ENCODE measurements at places on chromosomes 16 and 17. TPM values are rescaled to one million over a fixed set of nuclear protein-coding genes. Genes with fewer than 3 reads are reported as not detected.

GRCh38 chr16:426115-426905 lies 861 bp downstream of the RAB11FIP3 start:
- no peak for DNase-seq

- no peak for DNase-seq
These were observed 9.9 kb downstream of the KRTAP9-1 start for GRCh38 chr17:41199421-41200078.

- no peak for DNase-seq
These were observed 30.8 kb upstream of the ABCA5 start for GRCh38 chr17:69357701-69358100.

UTS2R gene
- total RNA-seq, result not detected

GRCh38 chr16:10231563-10231962 lies 49.3 kb upstream of the GRIN2A start:
- DNase-seq, result no peak

RNU2-1 gene
- not detected for total RNA-seq

DNA sequence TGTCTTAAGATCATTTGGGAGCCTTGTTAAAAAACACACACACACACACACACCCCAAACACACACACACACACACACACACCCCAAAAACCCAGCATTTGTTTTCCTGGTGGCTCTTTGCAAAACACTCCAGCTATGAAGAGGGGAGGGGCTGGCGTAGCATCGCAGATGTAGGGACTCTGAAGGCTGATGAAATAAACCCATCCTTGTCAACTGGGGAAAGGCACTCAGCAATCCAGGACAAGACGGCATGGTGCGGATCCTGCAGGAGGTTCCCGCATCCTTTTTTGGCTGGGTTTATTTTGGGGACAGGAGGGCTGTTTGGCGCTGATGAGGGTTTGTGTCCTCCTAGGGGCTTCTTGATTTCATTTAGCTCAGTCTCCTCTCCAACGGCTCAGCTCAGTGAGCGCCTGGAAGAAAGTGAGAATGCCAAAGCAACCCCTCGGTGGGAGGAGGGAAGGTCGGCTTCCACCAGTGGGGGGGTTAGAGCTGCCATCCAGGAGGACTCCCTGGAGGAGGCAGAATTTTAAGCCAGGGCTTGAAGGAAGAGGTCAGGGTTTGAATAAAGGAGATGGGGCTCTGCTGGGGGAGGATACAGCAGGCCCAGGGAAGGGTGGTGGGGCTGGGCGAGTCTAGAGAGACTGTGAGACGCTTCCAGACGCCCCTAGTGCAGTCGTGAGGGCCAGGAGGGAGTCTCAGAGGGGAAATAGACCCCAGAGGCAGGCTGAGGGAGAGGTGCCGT lies 12.4 kb upstream of the GSE1 start:
- no peak for DNase-seq

- DNase-seq, result no peak
These were observed 44.5 kb upstream of the ABR start for GRCh38 chr17:1224330-1224729.

GRCh38 chr17:40028595-40028994 lies 13.4 kb downstream of the CSF3 start:
- DNase-seq, result no peak

- DNase-seq, result no peak
These were observed 379.2 kb upstream of the ZFHX3 start for GRCh38 chr16:73427164-73427563.

TSR1 gene
- 26.0 TPM for total RNA-seq

DNA sequence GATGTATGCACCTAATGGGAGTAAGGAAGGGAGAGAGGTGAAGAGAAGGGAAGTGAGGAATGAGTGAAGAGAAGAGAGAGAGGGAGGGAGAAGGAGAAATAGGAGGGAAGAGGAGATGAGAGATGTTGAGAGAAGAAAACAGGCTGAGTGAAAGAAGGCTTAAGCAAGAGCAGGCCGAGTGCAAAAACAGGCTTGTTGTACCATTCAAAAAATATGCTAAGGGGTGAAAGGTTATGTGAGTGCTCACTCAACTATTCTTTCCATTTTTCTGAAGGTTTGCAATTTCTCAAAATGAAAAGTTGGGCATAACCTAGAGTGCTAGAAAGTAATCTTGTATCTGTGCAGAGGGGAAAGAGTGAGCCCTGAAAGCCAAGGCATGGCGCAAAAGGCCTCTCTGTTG lies 22.9 kb downstream of the RPGRIP1L start:
- no peak for DNase-seq

DNA sequence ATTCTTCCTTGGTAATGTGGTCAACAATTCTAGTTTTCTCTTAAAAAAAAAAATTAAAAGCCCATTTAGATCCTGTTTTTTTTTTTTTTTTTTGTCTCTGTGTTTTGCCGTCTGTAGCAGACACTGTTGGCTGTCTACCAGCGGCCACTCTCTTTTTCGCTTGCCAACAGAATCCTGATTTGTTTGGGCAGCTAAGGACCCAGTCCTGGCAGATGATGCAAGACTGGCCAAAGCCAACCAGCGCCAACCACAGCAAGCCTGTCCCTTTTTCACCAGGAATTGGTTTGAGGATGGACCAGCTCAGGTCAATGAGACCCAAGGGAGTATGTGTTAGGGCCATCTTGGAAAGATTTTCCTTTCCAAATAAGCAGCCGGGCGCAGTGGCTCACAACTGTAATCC lies 28.2 kb downstream of the ST3GAL2 start:
- DNase-seq, result peak; percentile 91

DNA sequence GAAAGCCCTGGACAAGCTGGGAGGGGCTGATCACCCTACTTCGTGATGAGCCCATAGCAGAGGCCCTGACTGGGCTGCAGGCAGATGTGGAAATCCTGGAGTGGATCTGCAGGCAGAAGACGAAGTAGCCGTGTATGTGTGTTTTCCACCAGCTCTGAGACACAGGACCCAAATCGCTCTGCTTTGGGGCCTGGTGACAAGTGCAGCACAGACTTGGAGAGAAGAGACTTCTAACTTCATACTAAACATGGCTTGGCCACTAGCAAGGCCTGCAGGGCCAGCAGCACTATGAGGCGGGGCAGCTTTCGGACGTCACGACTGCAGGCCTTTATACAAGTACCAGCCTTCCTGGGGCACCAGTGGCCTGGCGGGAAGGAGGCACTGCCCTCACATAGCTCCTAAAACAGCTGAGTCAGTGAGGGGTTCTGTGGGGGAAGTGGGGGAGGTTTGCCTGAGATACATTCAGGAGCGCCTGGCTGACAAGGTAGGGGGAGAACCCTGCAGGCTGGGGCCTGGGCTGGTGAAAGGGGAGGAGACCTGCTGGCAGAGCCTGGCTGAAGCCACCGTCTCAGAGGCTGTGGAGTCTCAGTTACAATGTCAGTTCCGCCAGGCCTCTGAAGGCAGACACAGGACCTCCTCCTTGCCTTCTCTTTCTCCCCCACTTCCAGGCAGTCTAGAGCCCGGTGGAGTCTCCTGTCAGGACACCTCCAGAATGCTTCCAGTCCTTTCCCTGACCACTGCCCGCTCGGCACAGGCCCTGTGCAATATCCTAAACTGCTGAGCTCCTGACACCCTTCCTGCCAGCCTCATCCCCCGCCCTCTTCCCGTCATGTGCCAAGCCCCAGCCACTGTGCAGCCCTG lies 73.4 kb downstream of the WSB1 start:
- DNase-seq, result no peak

- DNase-seq, result no peak
These were observed 141.2 kb downstream of the WWOX start for GRCh38 chr16:78240459-78241222.

DNA sequence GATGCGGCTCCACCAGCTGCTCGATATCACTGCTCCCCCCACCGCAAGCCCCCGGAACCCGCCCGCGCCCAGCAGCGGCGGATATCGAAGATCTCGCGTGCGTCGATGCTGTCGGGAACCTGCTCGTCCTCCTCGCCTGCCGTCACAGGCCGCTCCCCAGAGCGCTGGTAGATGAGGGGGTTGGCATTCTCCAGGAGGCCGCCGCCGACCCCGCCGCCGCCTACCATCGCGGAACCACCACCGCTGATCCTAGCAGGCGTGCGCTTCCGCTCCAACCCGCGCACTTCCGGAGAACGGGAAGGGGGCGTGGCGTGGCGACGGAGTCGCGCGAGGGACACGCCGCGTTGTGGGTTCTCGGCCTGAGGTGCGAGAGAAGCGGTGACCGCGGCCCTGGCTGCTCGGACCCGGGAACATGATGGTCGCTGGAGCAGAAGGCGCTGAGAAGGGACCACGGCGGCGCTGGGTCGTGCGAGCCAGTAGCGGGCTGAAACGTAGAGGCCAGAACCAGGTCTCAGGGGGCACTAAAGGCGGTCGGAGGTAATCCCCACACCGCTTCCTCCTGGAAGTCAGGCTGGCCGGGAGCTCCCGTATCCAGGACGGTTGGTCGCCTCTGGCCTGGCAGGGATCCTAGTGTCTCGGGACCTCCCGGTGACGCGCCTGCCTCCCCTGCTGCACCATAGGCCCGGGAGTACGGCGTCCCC lies at the start of gene CIAO2B:
TSS of gene CIAO2B (minus strand) at position 265 of the 701 bp plus-strand sequence. CDS start at position 227, 38 bp downstream.
- peak; percentile 91 for DNase-seq

HASPIN gene
- 2.6 TPM for total RNA-seq

GRCh38 chr16:82070656-82071369 lies 35.8 kb downstream of the HSD17B2 start:
- DNase-seq, result no peak

DNA sequence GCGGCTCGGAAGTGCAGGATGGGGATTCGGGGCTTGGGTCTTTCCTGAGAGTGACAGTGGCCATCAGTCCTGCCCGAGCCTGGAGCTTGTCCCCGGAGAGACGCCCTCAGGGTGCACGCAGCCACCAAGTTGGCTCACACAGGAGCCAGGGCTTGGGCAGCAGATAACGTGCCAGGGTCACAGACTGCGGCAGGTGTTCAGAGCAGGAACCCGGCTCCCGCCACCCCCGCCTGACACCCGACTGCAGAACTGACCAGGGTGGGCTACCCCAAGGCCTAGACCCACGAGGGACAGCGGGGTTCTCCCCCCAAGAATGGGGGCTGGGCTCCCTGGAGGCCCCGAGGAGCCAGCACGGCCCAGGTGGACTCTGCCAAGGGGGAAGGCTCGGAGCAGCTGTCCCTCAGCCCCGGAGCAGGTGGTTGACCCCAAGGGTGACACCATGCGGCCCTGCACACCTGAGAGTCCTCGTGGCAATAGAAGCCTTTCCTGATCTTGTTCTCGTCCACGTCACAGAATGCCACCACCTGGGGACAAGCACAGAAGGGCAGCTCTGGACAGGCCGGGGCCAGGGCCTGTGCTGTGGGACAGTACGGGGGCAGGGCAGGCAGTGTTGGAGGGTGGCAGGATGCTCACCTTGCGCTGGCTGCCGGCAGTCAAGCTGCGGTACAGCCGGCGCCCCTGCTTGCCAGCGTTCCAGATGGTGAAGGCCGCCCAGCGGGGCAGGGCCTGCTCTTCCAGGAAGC lies 117.1 kb upstream of the ZNF750 start:
- peak; percentile 34 for DNase-seq

DNA sequence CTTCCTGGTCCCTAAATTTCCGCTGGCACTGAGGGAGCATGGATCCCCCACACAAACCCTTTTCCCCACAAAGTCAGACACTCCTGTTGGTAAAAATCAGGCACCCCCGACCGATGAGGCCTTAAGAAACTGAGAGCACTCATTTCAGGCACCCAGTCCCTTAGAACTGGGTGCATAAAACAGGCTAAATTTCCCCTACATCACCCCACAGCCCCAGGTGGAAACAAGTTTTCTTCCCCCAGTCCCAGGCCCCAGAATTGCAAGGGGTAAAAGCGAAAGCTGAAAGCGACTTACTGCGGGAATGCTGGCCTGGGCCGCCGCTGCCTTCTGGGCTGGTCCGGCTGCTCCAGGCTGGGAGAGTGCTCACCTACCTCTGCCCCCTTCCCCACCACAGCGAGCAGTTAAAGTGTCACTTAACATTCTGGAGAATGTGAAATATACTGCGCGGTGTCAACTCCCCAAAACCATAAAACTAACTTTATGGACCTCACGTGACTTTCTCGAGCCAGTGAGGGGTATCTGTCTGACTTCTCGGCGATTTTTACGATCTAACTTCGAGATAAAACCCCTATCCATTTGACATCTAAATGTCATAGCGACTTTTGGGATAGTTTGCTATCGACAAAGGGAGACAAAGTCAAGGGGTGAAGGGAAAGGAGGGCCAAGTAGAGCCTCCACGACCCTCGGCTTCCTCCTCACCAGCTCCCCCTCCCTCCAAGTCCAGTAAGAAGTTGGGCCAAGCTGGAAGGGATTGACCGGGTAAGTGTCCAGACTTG lies at the start of gene HOXB3:
TSS of gene HOXB3 (minus strand) at position 411 of the 776 bp plus-strand sequence. CDS start 37,767 bp downstream, outside the sequence.
- DNase-seq, result no peak

GRCh38 chr17:39612291-39612894 lies 4.7 kb upstream of the NEUROD2 start:
- DNase-seq, result peak; percentile 68

DNA sequence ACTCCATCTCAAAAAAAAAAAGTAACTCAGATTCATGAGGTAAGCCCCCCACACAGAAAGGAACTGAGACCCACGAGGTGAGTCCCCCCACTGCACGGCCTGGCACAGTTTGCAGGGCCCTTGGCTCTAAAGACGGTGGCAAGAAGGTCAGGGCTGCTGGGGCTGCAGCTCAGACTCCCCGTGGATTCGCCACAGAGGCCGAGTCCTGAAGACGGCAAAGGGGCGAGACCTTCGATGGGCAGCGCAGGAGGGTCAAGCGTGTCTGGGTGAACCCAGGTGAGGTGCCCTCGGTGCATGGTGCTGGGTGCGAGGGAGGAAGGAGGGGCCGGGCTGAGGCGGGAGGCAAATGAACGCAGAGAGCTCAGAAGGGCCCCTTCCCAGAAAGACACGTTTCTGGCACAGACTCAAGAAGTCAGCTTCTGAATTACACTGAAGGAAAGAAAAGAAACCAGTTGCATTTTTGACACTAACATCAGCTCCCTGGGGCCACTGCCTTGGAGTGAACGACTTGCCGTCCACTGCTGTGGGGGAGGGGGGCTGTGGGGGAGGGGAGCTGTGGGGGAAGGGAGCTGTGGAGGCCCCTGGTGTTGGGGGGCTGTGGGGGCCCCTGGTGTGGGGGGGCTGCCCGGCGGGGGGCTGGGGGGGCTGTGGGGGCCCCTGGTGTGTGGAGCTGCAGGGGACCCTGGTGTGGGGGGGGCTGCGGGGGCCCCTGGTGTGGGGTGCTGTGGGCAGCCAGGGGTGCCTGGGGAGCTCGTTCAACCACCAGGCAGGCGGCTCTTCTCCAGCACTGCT lies 69.8 kb upstream of the METRNL start:
- DNase-seq, result no peak

- DNase-seq, result no peak
These were observed 12.9 kb upstream of the KATNB1 start for GRCh38 chr16:57722651-57723050.

ITGB4 gene
- 2.1 TPM for total RNA-seq

DNA sequence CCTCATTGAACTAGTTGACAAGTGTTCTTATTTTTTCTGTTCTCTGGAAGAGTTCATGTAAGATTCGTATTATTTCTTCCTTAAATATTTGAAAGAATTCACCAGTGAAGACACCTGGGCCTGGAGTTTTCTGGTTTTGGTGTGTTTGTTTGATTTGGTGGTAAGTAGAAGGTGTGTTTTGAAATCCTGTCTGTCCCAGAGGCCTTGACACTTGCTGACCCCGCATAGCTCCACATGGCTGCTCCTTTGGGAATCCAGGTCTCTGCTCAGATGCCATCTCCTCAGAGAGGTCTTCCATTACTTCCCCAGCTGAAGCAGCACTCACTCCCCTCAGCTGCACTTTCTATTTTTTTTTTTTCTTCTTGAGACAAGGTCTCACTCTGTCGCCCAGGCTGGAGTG lies 5.7 kb upstream of the NUP93 start:
- no peak for DNase-seq

CARD14 gene
- total RNA-seq, result 0.82 TPM

All from cerebellum (tissue), 4 donors.